Naive thymus-derived CD8-positive, alpha-beta T cell (primary cell): ENCODE measurements at places on chromosomes 3 and 15. TPM values are rescaled to one million over a fixed set of nuclear protein-coding genes. Genes with fewer than 3 reads are reported as not detected.

DNA sequence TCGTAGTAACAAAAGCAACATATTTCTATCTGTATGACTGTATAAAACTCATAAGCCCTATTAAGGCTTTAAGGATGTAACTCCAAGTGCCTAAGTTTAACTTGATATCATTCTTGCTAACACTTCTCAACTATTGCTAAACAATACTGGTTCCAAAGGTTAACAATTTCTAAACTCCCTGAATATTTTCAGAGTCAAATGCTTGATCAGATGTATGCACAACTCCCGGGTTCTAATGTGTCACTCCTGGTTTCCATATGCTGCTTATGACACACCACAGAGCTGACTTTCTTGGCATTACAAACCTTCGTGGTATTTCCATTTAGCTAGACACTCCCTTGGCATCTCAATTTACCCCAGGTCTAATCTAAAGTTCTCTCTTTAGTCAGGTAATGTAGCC lies 26.3 kb downstream of the DZIP1L start:
- no peaks in the 10 kb centered on the region for H3K4me1 ChIP-seq
- no peak overlapping the region for H3K27ac ChIP-seq
- H3K27me3 ChIP-seq: peaks cover 8% of the 10 kb centered on the region
- H3K4me3 ChIP-seq: no peak overlapping the region
- DNase-seq: no peak
- H3K36me3 ChIP-seq: no peaks in the 10 kb centered on the region

GRCh38 chr3:177973241-177973840 lies 562.9 kb upstream of the KCNMB2 start:
- no peaks in the 10 kb centered on the region for H3K36me3 ChIP-seq
- no peak overlapping the region for H3K27ac ChIP-seq
- no peak for DNase-seq
- H3K27me3 ChIP-seq: no peaks in the 10 kb centered on the region

- H3K27me3 ChIP-seq: no peaks in the 10 kb centered on the region
- no peak overlapping the region for H3K4me3 ChIP-seq
- H3K27ac ChIP-seq: no peak overlapping the region
- DNase-seq: no peak
- H3K36me3 ChIP-seq: peaks cover 23% of the 10 kb centered on the region
Measured at GRCh38 chr15:70514251-70514650, 249.1 kb downstream of the UACA start.

- H3K27ac ChIP-seq: no peak overlapping the region
- DNase-seq: no peak
- H3K36me3 ChIP-seq: no peaks in the 10 kb centered on the region
Measured at GRCh38 chr3:72123908-72124441, 339.0 kb upstream of the PROK2 start.

GRCh38 chr15:28084547-28084946 lies 14.6 kb downstream of the OCA2 start:
- H3K4me1 ChIP-seq: peaks cover 4% of the 10 kb centered on the region
- no peak overlapping the region for H3K4me3 ChIP-seq
- H3K27me3 ChIP-seq: peaks cover 18% of the 10 kb centered on the region
- no peak overlapping the region for H3K27ac ChIP-seq
- H3K36me3 ChIP-seq: peaks cover 13% of the 10 kb centered on the region

- no peaks in the 10 kb centered on the region for H3K27me3 ChIP-seq
- H3K36me3 ChIP-seq: peaks cover 77% of the 10 kb centered on the region
- H3K4me1 ChIP-seq: no peaks in the 10 kb centered on the region
- DNase-seq: no peak
Measured at GRCh38 chr15:59668556-59668955, 11.2 kb upstream of the GTF2A2 start.

DNA sequence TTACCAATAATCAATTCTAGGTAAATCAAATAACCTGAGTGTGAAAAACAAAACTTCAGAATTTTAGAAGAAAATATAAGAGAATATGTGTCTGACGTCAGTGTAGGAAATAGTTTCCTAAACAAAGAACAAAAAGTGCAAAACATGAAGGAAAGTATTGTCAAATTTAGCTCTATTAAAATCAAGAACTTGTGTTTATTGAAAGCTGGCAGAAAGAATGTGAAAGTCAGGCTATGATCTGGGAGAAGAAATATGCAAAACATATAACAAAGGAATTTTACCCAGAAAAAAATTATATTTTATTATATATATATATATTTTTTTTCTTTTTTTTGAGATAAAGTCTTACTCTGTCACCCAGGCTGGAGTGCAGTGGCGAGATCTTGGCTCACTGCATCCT lies 129.1 kb upstream of the ANKRD28 start:
- no peak for DNase-seq
- no peaks in the 10 kb centered on the region for H3K27me3 ChIP-seq
- H3K27ac ChIP-seq: no peak overlapping the region
- no peaks in the 10 kb centered on the region for H3K4me1 ChIP-seq
- H3K4me3 ChIP-seq: no peak overlapping the region
- no peaks in the 10 kb centered on the region for H3K36me3 ChIP-seq

GRCh38 chr15:66433726-66434125 lies 47.0 kb downstream of the MAP2K1 start:
- DNase-seq: no peak
- peaks cover 27% of the 10 kb centered on the region for H3K36me3 ChIP-seq
- no peak overlapping the region for H3K4me3 ChIP-seq
- no peaks in the 10 kb centered on the region for H3K27me3 ChIP-seq
- H3K4me1 ChIP-seq: peaks cover 67% of the 10 kb centered on the region

- peak overlapping the region; percentile 77 for H3K27ac ChIP-seq
- peak; percentile 31 for DNase-seq
- H3K27me3 ChIP-seq: no peaks in the 10 kb centered on the region
- no peak overlapping the region for H3K4me3 ChIP-seq
- H3K36me3 ChIP-seq: peaks cover 37% of the 10 kb centered on the region
Measured at GRCh38 chr15:51726302-51727073, 11.0 kb downstream of the LYSMD2 start.

- H3K4me3 ChIP-seq: no peak overlapping the region
- no peaks in the 10 kb centered on the region for H3K27me3 ChIP-seq
- H3K27ac ChIP-seq: no peak overlapping the region
- H3K36me3 ChIP-seq: no peaks in the 10 kb centered on the region
- H3K4me1 ChIP-seq: no peaks in the 10 kb centered on the region
Measured at GRCh38 chr3:159455741-159456181, 532.9 kb upstream of the IL12A start.

DNA sequence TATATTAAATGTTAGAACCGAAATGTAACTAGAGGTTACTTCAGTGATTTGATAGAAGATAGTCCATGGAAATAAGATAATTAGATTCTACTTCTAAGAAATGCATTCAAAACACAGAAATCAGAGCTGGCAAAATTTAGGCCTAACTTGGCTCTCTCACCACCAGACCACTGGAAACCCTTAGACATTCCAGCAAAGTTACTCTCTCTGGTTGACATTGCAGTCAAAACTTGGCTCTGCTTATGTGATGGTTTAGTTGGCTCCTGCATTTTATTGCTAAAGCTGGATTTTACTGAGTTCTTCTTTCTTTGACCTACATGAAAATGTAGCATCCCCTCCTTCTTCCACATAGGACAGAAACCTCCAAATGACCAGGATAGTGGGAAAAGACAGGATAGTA lies 35.4 kb upstream of the CBLB start:
- no peaks in the 10 kb centered on the region for H3K36me3 ChIP-seq
- H3K27ac ChIP-seq: no peak overlapping the region
- no peaks in the 10 kb centered on the region for H3K27me3 ChIP-seq

GRCh38 chr3:24196526-24196925 lies 251.4 kb downstream of the NR1D2 start:
- H3K4me3 ChIP-seq: no peak overlapping the region
- peaks cover 9% of the 10 kb centered on the region for H3K27me3 ChIP-seq
- no peak for DNase-seq
- no peak overlapping the region for H3K27ac ChIP-seq

- H3K27me3 ChIP-seq: no peaks in the 10 kb centered on the region
- no peak for DNase-seq
- no peak overlapping the region for H3K4me3 ChIP-seq
- H3K4me1 ChIP-seq: no peaks in the 10 kb centered on the region
- no peak overlapping the region for H3K27ac ChIP-seq
Measured at GRCh38 chr3:188720636-188721035, 451.1 kb upstream of the TPRG1 start.

- H3K4me3 ChIP-seq: no peak overlapping the region
- DNase-seq: no peak
- no peaks in the 10 kb centered on the region for H3K27me3 ChIP-seq
Measured at GRCh38 chr15:60384053-60384452, 13.7 kb downstream of the ANXA2 start.

DNA sequence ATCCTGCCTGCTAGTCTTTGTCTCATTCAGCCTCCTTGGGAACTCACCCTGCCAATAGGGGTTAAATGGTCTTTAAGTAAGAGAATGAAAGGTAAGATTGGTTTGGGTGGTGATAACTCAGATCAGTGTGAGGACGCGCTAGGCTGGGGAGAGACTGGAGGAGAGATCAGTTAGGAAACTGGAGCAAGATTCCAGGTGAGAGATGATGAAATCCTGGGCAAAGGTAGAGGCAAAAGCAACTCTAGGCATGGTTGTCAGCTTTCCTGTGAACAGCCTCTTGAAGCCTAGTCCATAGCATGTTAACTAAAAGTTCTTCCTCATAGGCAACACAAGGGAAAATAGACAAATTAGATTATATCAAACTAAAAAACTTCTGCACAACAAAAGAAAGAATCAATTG lies 145.2 kb upstream of the ANKRD28 start:
- H3K27ac ChIP-seq: no peak overlapping the region
- peaks cover 3% of the 10 kb centered on the region for H3K27me3 ChIP-seq
- DNase-seq: no peak
- H3K4me3 ChIP-seq: no peak overlapping the region
- peaks cover 14% of the 10 kb centered on the region for H3K36me3 ChIP-seq

DNA sequence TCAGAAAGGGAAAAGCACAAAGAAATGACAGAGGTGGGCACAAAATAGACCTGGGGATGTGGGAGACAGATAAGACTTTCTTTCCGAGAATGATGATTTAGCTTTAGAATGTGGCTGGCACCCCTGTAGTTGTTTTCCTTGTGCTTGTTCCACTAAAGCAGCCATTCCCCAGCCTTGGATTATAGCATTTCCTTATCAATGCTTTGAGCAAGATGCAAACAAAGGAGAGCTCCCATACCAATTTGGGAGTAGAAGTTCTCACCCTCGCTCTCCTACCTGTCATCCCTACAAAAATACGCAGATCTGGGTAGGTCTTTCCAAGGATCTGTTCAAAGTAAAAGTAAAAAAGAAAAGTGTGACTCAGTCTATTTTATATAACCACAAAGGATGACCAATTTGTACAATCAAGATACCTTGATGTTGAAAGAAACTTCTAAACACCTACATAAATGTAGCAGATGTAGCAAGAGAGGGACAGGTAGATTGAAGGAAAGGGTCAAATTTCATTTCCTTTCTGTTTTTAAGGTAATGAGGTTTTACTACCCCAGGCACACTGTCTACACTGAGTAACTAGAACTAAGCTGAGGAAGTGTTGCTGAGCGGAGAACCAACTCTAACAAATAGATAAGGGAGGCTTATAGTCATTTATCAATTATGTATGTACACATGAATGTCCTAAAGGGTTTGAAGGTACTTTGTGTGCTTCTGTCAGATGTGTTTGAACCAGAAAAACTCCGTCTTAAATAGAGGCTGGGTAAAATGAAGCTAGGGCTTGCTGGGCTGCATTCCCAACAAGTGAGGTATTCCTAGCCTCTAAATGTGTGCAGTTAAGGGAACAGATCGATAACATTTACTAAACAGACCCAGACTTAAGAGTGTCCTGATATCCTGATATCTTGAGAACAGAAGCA lies 91.1 kb upstream of the LRRN1 start:
- H3K27ac ChIP-seq: no peak overlapping the region
- no peaks in the 10 kb centered on the region for H3K4me1 ChIP-seq
- H3K27me3 ChIP-seq: no peaks in the 10 kb centered on the region
- no peak for DNase-seq

DNA sequence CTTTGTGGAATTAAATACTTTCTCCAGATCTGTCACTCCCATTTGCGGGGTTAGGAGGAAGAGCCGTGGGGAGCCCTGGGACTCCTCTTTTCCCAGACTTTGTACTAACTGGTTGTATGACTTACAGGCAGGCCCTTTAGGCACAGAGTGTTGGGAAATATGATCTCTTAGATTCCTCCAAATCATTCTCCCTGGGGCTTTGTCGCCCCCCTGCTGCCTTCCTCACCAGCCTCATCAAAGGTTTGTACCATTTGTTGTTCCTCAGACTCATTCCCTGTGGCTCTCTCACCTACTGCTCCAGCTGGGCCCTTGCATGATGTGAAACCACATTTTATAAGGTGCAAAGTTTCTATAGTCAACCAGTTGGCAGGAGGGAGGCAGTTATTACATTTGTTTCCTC lies 56.4 kb downstream of the CRYGS start:
- no peak overlapping the region for H3K27ac ChIP-seq
- no peaks in the 10 kb centered on the region for H3K4me1 ChIP-seq
- DNase-seq: no peak
- no peaks in the 10 kb centered on the region for H3K27me3 ChIP-seq

DNA sequence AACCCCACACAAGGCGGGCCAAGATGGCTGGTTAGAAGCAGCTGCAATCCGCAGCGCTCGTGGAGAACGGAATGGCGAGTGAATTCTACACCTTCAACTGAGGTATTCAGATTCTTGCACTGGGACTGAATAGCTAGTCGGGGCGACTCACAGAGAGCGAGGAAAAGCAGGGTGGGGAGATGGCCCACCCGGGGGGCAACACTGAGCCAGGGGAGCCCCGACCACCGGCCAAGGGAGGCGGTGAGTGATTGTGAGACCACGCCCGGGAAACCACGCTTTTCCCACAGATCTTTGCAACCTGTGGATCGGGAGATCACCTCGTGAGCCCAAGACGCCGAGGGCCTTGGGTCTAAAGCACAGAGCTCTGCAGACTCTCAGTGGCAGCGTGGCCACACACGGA lies 28.3 kb downstream of the GNB5 start:
- H3K27ac ChIP-seq: no peak overlapping the region
- H3K27me3 ChIP-seq: no peaks in the 10 kb centered on the region
- H3K36me3 ChIP-seq: peaks cover 30% of the 10 kb centered on the region
- H3K4me1 ChIP-seq: peaks cover 36% of the 10 kb centered on the region
- no peak for DNase-seq

GRCh38 chr15:60647246-60647645 lies 168.3 kb upstream of the ICE2 start:
- H3K27me3 ChIP-seq: no peaks in the 10 kb centered on the region
- DNase-seq: no peak
- H3K27ac ChIP-seq: no peak overlapping the region
- no peak overlapping the region for H3K4me3 ChIP-seq

CLRN1 gene
- total RNA-seq: not detected

PLXND1 gene
- total RNA-seq: 11.3 TPM

SCAANT1 gene
- total RNA-seq: 2.9 TPM

LYSMD4 gene
- 17.4 TPM for total RNA-seq

GOLGA6A gene
- total RNA-seq: 0.16 TPM

SPINK8 gene
- not detected for total RNA-seq

HRH1 gene
- not detected for total RNA-seq
